ENCODE measurements at places on chromosomes 13 and 19.

DNA sequence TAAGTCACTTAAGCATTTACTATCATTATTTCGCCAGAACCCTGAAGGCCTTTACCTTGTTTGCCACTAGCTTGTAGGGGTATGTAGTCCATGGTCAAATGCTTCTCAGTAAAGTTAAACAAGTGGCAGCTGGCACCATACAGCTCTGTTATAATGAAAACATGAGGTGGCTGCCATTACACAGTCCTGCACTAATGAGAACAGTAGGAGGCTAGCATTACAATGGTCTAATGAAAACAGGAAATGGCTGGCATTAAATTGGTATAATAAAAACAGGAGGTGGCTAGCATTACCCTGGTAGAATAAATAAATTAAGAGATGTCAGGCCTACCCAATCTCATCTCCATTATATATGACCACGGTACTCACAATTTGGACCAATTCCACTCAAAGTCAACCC, 107.5 kb downstream of the PCDH17 start:
- DNase-seq = no peak

DNA sequence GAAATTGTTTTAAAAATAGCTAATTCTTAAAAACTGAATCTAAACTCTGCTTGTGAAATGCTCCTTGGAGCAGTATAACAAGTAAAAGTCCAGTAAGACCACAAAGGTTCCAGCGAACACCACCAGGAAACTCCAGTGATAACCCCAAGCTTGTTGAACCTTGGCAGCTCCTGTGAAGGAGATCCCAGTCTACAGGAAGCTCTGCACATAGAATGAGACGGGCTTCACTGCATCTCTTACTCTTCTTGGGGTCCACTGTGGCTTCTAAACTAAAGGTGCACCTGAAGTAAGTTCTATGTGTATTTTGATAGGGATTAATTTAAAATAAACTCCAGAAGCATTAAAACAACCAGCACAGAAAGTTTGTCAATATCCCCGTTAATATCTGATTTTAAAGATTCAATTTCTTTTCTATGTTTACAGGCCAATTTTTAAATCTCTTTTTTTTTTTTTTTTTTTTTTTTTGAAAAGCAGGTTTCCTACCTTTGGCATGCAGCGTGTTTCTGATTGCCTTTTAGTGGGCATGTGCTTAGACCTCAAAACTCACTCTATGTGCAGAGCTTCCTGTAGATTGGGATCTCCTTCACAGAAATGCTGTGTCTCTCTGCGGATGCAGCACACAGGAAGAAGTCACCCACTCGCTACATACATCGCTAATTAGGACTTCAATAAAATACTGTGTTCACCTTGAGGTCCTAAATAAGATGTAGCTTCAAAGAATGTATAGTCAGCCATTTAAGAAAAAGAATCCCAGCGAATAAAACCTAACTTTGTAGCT, 508.5 kb downstream of the KLF12 start:
- no peak for DNase-seq

GRCh38 chr13:32153056-32153455, 121.5 kb downstream of the FRY start:
- DNase-seq = peak; percentile 44

GRCh38 chr13:103694033-103694432, 627.8 kb upstream of the SLC10A2 start:
- no peak for DNase-seq

DNA sequence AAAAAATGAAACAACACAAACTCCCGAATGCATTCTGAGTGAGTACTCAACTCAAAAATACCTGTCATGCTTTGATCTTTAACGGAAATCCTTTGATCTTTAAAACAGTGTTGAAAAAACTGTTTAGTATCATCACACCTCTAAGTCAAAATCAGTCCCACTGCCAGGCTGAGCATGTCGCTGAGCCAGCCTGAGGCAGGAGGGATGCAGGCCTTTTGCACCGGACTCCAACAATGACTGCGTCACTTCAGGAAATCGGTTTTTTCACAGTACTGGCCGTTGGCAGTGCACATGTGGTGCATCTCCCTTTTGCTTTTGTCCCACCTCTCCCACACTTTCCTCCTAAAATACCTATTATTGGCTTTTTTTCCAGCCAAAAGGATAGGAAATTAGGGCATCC, 78.2 kb downstream of the SHISA2 start:
- DNase-seq = no peak

- DNase-seq = no peak
Observed at GRCh38 chr13:113648216-113648610, 9.8 kb downstream of the ATP4B start.

DNA sequence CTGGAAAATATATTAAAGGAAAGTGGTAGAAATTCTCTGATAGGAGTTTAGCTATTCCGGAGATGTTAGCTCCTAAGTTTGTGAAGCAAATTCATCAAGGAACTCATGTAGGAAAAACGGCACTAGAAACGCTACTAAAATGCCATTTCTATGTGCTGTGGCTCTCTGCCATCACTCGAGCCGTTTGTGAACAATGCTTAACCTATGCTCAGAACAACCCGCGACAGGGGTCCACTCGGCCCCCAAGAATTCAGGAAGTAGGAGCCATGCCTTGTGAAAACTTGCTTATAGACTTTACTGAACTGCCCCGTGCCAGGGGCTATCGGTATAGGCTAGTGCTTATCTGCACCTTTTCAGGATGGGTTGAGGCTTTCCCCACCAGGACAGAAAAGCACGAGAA, 14.2 kb upstream of the SLC15A1 start:
- no peak for DNase-seq

DNA sequence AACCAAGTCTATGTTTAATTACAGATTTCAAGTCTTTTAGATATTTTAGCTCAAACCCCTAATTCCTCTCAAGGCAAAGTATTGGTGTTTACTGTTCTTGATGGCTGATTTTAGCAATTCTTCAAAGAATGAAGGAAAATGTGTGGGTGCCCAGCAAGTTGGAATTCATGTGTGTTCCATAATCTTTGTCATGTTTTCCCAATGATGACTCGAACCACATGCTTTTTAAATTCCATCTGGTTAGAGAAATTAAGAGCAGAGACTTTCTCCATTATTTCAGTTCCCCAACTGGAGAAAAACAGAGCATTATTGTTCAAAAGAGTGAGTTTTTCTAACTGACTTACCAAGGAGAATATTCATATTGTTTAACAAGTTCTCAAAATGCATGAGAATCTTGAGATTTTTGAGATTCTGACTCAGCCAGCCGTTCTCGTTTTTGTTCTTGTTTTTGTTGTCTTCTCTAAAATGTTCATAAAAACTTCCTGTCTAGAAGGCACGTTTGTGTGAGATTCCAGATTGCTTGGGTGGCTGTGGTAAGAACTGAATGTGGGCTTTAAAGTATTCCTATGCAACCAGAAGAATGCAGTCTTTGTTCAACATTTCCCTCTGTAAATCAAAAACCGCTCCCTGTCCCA, 404.7 kb downstream of the IRS2 start:
- DNase-seq = peak; percentile 52

DNA sequence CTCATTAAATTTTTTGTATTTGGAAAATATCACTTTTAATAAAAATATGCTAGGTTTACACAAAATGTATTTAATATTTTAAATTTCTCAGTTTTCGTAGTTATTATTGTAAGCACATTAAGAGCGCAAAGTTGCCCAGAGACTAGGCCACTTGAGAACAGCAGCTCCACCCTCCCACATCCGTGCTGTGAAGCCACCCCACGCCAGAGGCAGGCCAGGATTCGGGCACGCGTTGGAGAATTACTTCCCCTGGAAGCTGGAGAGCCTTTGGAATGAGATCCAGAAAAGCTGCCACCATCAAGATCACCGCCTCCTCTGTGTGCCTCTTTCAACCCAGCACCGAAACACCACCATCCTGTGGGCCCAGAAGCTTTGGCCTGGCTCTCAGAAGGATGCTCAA, 41.0 kb upstream of the SPACA7 start:
- DNase-seq = no peak

- DNase-seq = no peak
Observed at GRCh38 chr13:72970301-72970880, 88.4 kb upstream of the KLF5 start.

GRCh38 chr19:10553943-10554381, 10.3 kb downstream of the ATG4D start:
- no peak for DNase-seq

Measured in inflammatory macrophage treated with lipopolysaccharide for 4 hours (primary cell).